ENCODE measurements at places on chromosomes 16 and 17.

GRCh38 chr17:73719588-73720071, 75.4 kb upstream of the SDK2 start:
- DNase-seq: no peak

- no peak for DNase-seq
Observed at GRCh38 chr16:74743045-74743667, 31.5 kb downstream of the FA2H start.

GRCh38 chr17:10605221-10605783, 51.8 kb downstream of the MYH3 start:
- no peak for DNase-seq

DNA sequence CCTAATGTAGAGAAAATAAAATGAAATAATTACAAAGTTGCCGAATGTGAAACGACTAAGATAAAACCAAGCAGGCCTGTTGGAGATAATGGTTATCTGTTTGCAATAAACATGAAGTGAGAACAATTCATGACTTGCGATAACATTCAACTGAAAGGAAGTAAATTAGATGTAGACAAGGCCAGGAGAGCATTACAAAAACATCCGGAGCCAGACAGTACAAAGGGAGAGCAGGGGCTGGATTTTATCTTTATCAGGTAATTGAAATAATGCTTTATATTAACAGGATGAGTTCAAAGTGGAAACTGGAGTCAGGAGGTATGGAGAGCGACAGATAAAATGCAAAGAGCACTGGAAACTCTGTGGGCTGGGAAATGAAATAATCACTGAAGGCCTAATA, 265.6 kb upstream of the GOT2 start:
- no peak for DNase-seq

- DNase-seq: no peak
Observed at GRCh38 chr17:4506175-4506813, 7.6 kb downstream of the SPNS2 start.

DNA sequence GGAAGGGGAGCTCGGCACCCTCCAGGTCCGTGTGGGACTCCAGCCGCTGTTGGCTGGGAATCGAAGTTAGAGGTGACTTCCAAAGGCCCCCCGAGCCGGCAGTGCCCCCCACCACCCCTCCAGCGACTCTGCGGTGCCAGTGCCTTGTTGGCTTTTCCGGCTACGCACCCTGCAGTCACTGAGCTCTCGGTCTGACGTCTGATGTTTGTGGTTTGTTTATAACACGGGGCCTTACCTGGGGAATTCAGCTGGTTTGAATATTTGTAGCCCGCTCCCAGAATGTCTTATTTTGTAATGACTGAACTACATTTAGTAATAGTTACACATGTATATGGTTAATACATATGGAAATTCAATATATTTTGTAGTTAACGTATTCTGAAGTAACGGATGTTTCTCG, 7.1 kb upstream of the BAIAP3 start:
- DNase-seq: no peak

GRCh38 chr17:81406117-81406953, 11.1 kb downstream of the BAHCC1 start:
- DNase-seq: no peak

DNA sequence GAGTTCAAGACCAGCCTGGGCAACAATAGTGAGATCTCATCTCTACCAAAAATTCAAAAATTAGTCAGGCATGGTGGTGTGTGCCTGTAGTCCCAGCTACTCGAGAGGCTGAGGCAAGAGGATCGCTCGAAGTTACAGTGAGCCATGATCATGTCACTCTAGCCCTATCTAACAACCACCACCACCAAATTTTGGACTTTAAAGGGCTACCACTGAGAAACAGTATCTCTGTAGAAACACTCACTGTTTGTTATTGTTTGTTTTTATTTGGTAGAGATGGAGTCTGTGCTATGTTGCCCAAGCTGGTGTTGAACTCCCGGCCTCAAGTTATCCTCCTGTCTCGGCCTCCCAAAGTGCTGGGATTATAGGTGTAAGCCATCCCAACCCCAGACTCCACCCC, 1.3 kb upstream of the UBALD2 start:
- no peak for DNase-seq

DNA sequence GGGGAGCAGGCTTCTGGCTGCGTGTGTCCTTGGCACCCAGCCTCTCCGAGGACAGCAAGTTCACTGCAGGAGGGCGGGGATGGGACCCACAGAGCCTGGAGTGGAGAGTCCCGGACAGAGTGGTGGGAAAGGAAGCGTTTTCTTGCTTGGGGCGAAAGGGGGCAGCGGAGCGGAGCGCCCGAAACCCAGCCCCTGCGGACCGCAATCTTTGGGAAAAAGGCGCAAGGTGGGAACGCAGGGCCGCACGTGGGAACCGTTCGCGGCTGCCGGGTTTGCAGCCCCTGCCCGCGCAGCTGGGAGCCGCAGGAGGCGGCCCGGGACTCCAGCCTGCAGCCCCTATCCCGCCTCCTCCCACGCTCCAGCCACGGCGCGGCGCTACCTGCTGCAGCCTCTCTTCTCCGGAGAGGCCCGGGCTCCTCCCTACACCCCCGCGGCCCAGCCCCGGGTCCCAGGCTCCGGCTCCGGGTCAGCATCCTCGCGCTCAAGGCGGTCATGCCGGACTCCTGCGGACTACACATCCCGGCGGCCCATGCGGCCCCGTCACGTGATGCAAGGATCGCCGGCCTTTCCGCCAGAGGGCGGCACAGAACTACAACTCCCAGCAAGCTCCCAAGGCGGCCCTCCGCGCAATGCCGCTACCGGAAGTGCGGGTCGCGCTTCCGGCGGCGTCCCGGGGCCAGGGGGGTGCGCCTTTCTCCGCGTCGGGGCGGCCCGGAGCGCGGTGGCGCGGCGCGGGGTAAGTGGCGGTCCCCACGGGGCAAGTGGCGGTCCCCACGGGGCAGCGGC, at the start of the genes NTHL1 and TSC2:
Gene NTHL1, minus strand, starts transcription at position 505 of the 786 bp plus-strand sequence. Its CDS starts 11 bp downstream, at position 494.
Gene TSC2, plus strand, starts transcription at position 656 of the 786 bp plus-strand sequence. CDS start 631 bp downstream, outside the sequence.
- peak; percentile 85 for DNase-seq

All from activated CD8-positive, alpha-beta memory T cell treated with anti-CD3 and anti-CD28 coated beads for 1 hour (primary cell).